ENCODE measurements at places on chromosomes 2 and 18. TPM values are rescaled to one million over a fixed set of nuclear protein-coding genes. Genes with fewer than 3 reads are reported as not detected.

OST4 gene
- 386 TPM for total RNA-seq

ADAM23 gene
- total RNA-seq = 0.09 TPM

SPP2 gene
- total RNA-seq = not detected

GPN1 gene
- total RNA-seq = 33.7 TPM

GPBAR1 gene
- total RNA-seq = not detected

RETSAT gene
- 51.7 TPM for total RNA-seq

POLR1A gene
- total RNA-seq = 18.8 TPM

MRPL33 gene
- 137 TPM for total RNA-seq

ATP6V1C2 gene
- 0.09 TPM for total RNA-seq

SNORC gene
- total RNA-seq = 0.88 TPM

IL1A gene
- 37.0 TPM for total RNA-seq

TNFAIP6 gene
- total RNA-seq = not detected

ARHGEF4 gene
- 78.5 TPM for total RNA-seq

GPR17 gene
- not detected for total RNA-seq

NEU2 gene
- not detected for total RNA-seq

RGPD3 gene
- total RNA-seq = 0.09 TPM

C1QL2 gene
- not detected for total RNA-seq

PIEZO2 gene
- total RNA-seq = 0.78 TPM

LDLRAD4 gene
- total RNA-seq = not detected

EDAR gene
- total RNA-seq = 0.42 TPM

FNDC4 gene
- total RNA-seq = 12.5 TPM

HOXD10 gene
- not detected for total RNA-seq

NCL gene
- total RNA-seq = 189 TPM

TMEM182 gene
- 2.5 TPM for total RNA-seq

KCNS3 gene
- 13.7 TPM for total RNA-seq

CHRNG gene
- total RNA-seq = not detected

IFIH1 gene
- total RNA-seq = 5.2 TPM

IL36A gene
- not detected for total RNA-seq

WDPCP gene
- total RNA-seq = 5.3 TPM

STPG4 gene
- not detected for total RNA-seq

GPR45 gene
- not detected for total RNA-seq

SLC23A3 gene
- total RNA-seq = 0.28 TPM

WIPF1 gene
- 1.3 TPM for total RNA-seq

NTSR2 gene
- total RNA-seq = not detected

SERPINB4 gene
- 5.0 TPM for total RNA-seq

PTPRN gene
- 0.49 TPM for total RNA-seq

GNAL gene
- 4.5 TPM for total RNA-seq

BMPR2 gene
- total RNA-seq = 21.7 TPM

KLHL41 gene
- total RNA-seq = not detected

CDH19 gene
- not detected for total RNA-seq

SERPINB5 gene
- total RNA-seq = 462 TPM

LRATD1 gene
- 44.7 TPM for total RNA-seq

SERPINB8 gene
- total RNA-seq = 17.1 TPM

WNT10A gene
- 16.2 TPM for total RNA-seq

TUBA4B gene
- not detected for total RNA-seq

GLI2 gene
- total RNA-seq = 0.85 TPM

CHRNA1 gene
- total RNA-seq = not detected

NAT8 gene
- not detected for total RNA-seq

MEP1B gene
- total RNA-seq = not detected

MORN2 gene
- total RNA-seq = 17.9 TPM

CDKL4 gene
- not detected for total RNA-seq

EMILIN1 gene
- total RNA-seq = 5.8 TPM

DUSP2 gene
- 6.5 TPM for total RNA-seq

POTEI gene
- not detected for total RNA-seq
